ENCODE measurements at places on chromosomes 1 and 21.

DNA sequence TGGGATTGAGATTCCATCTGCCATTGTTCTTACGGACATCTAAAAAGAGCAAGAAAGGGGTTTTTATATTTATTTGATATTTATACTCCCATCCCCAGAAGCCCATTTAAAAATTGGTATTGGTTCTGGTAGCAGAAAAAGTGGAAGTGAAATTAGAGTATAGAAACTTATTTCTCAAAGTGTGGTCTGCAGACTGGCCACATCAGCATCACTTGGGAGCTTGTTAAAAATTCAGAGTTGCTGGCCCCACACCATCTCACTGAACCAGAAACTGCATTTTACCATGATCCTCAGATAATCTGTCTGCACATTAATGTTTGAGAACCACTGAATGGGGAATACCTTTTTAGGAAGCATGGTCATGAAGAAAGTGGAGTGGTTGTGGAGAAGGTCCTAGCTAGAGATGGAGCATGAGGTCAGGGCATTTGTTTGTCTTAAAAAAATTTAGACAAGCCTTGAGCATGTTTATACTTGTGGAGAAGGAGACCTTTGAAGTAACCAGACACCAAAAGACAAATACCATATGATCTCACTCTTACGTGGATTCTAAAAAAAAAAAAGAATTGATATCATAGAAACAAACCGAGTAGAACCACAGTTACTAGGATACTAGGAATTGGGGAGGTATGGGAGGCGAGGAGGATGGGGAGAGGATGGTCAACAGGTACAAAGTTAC, 116.3 kb downstream of the ST6GALNAC3 start:
- peak; percentile 11 for DNase-seq

GRCh38 chr1:99465176-99465900, 180.6 kb upstream of the PALMD start:
- no peak for DNase-seq

DNA sequence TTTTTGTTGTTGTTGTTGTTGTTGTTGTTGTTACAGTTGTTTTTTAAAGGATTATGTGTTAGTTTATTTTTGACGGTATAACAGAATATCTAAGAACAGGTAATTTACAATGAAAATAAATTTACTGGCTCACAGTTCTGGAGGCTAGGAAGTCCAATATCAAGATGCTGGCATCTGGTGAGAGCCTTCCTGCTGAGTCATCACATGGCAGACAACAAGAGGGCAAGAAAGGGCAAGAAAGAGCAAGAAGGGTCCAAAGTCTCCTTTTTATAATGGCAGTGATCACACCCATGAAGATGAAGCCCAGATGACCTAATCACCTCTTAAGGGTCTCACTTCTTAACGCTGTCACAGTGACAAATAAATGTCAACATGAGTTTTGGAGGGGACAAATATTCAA, 142.1 kb downstream of the NEGR1 start:
- no peak for DNase-seq

DNA sequence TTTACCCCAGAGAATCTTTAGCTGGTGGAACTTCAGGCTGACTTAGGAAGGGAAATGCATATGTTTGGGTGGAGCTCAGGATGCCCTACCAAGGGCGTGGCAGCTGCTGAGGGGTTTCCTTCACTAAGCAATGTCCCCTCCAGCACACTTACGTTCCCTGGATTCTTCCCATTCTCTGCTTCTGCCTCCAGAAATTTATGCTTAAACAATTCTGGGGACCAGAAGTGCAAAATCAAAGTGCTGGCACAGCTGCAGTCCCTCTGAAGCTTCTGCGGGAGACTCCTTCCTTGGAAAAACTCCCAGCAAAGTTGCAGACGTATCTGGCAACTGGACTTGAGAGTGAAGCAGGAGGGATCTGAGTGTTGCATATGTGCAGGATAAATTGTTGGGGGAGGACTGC, 402.8 kb downstream of the PCP4 start:
- DNase-seq: no peak

- DNase-seq: peak; percentile 19
Observed at GRCh38 chr1:39926343-39926793, 24.7 kb upstream of the MYCL start.
